ENCODE measurements at places on chromosomes 11 and 22. TPM values are rescaled to one million over a fixed set of nuclear protein-coding genes. Genes with fewer than 3 reads are reported as not detected.

CD3E gene
- not detected for polyA plus RNA-seq

OR51I1 gene
- polyA plus RNA-seq: not detected

HBD gene
- polyA plus RNA-seq: not detected

HORMAD2 gene
- not detected for polyA plus RNA-seq

DNA sequence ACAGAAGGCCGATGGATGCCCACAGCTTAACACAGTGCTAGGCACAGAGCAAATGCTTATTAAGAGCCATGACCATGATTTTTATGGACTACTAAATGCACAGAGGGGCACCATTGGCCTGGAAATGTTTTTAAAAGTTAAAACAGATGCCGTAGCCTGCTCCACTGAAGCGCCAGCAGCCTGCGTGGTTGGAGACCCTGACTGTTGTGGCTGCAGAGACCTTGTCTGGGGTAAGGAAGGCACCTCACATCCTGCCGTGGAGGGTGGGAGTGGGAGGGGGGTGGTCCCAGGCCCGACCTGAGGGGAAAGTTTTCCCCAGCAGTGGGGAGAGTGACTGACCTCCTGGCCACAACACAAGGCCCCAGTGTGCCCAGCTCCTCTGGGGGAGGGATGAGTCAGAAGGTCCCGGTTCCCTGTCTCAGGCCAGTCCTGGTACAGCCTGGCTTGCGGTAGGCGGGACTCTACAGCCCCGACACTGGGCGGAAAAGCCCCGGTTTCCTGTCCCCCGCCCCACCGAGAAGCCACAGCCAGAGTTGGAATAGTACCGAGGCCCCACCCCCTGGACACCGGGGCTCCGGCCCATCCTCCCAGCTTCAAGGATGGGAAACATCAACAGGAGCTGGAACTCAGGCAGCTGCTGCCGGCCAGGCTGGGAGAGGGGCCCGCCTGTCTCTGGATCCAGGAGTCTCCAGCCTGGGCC lies 7.0 kb downstream of the CHST1 start:
- DNase-seq: no peak

DNA sequence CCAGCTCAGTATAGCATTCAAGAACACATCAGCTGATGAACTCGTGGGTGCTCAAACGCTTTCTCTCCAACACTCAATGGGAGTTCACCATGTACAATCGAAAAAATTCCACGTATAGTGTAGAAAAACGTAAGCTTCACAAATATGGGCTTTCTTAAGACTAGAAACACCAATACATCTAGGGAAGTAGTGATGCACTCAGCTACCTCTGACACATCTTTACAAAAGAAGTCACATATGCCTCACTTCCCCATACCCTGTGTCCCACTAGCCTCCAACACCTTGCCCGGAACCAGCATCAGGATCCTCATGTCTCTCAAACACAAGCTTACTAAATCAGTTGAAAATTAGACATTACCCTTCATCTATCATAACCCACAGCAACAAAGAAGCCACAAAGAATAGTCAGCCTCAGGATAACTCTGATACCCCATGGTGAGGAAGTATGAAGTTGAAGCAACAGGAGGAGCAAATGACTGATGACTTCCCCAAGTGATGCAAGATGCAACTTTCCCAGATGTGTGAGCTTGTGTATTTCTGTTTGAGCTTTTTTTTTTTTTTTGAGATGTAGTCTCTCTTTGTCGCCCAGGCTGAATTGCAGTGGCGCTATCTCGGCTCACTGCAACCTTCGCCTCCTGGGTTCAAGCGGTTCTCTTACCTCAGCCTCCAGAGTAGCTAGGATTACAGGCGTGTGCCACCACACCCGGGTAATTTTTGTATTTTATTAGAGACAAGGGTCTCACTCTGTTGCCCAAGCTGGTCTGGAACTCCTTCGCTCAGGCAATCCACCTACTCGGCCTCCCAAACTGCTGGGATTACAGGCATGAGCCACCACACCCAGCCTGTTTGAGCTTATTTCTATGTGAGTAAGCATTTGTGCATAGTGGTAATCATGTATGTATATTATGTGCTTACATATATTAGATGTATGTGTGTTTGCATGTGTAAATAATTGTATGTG lies 8.5 kb upstream of the DENND5A start:
- no peak for DNase-seq
